ENCODE measurements at places on chromosomes 1 and 21.

GRCh38 chr1:235075048-235075776, 53.4 kb downstream of the TOMM20 start:
- peak; percentile 87 for DNase-seq

- DNase-seq: peak; percentile 47
These were observed 1.4 kb upstream of the IPO9 start for GRCh38 chr1:201827321-201828216.

GRCh38 chr1:242411901-242412300, 112.6 kb downstream of the PLD5 start:
- no peak for DNase-seq

DNA sequence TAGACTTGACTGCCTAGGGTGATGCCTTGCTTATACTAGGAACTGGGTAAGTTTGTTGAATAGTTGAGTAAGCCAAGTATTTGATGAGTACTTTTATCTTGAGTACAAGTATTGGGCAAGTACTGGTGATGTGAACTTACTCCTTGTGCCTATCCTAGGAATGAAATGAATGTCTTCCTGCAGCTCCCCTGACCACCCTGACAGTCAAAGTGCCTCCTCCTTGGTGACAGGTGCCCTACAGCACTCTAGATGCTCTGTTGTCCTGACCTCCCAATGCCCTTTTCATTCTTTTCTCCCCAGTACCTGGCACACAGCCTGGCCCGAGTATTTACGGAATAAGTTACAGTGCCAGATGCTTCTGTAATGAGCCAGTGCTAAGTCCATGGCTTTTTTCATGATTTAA, 25.5 kb downstream of the PCSK9 start:
- peak; percentile 69 for DNase-seq

DNA sequence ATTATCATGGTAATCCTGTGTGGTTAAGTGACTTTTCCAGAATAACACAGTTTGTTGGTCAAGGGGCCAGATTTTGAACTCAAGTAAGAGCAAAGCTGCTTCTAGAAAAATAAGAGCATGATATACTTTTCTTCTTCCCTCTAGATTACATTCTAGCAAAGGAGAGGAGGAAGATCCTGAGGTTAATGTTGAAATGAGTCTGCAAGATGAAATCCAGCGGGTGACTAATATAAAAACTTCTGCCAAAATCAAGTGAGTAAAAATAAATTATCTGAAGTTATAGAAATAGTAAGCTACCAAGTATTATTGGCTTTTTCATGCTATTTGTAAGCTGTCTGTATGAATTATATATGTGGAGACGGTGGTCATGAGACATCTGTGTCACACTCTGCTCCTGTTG, 12.8 kb downstream of the WDR3 start:
- DNase-seq: peak; percentile 62

DNA sequence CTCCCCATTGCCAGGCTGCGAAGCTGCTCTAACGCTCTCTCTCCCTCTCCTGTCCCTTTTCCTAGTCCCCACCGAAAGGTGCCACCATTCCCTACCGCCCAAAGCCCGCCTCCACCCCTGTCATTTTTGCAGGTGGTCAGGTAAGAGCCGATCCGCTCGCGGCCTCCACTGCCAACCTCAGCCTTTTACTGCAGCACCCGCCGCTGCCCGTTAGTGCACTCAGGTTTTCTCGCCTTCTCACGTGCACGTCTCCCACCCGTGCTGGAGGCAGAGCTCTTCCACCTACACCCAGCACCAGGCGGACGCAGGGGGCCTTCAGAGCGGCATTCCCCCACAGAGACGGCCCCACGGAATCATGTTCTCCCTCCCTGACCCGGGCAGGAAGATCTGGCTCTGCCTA, 67.7 kb upstream of the COL6A1 start:
- DNase-seq: no peak

GRCh38 chr1:26274801-26275425, 5.0 kb upstream of the SH3BGRL3 start:
- DNase-seq: no peak

- DNase-seq: no peak
These were observed 52.1 kb upstream of the KAZN start for GRCh38 chr1:14546416-14546815.

DNA sequence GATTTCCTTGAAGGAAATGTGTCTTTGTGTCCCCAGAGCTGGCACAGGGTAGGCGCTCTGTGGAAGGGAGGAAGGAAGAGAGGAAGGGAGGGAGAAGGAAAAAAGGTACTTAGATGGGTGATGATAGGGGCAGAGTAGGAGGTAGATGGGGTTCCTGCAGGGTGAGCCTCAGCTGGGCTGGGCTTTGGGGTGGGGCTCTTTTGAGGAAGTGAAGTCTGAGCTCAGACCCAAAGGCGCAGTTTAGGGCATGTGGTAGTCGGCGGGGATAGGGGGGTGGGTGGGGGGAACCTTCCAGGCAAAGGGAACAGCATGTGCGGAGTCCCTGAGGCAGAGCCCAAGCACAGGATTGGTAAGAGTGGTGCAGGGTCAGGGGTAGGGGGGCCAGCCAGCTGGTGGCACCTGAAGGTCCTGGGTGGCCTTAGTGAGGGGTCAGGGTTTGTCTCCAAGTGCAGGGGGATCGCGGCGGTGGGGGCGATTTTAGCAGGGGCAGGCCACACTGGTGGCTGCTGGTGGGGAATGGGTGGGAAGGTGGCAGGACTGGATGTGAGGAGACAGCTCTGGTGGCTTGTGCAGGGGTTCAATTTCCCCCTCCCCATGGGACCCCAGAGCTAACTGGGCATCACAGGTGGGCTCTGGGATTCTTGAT, 8.4 kb upstream of the HTR6 start:
- DNase-seq: no peak

- peak; percentile 90 for DNase-seq
These were observed 156.9 kb downstream of the DHRS3 start for GRCh38 chr1:12460911-12461621.

DNA sequence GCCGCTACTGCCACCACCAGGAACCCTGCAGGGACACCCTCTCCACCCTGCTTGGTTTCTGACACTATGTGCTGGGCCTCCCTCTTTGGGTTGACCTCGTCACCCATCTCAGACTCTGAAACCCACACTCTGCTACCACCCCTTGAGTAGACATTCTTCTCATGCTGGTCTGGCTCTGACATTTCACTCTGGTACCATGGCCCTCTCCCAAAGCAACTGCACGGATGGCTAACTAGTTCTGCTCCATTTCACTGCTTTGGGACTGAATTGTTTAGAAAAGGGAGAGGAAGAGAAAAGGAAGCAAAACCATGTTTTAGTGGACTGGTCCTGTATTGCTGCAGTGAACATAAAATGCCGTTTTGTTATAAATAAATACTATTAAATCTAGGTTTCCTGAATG, 137.8 kb downstream of the KCNK2 start:
- no peak for DNase-seq

DNA sequence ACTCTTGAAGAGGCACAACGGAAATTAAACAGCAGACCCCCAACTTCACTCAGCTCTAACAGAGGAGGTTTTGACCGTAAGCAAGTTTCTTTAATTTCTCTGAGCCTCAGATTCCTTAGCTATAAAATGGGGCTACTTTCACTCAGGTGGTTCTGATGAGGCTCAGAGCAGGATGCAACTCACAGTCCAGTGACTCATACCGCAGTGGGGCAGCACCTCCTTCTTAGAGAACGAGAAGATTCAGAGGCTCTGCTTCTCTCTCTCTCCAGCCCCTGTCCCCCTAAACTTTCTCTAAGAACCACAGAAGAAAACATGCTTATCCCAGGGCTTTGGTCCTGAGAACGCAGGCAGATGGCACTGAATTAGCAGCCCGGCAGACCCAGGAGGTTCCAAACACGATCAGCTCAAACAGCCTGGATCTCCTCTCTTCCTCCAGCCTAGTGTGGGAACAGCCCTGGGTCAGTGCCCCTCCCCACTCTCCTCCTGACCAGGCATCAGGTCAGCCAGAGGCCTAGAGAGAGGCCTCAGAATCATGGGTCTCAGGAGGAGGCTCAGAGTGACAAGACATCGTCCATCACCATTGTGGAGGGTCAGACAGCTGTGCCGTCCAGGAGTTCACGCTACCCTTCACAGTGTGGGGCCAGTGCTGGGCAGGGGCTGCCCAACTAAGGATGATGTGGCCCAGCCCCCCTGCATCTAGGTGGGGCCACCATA, 433.0 kb downstream of the PTPRU start:
- DNase-seq: no peak

- DNase-seq: no peak
These were observed 1.8 kb downstream of the SHC1 start for GRCh38 chr1:154968731-154969130.

- no peak for DNase-seq
These were observed 59.5 kb downstream of the TRIM11 start for GRCh38 chr1:228347181-228347580.

DNA sequence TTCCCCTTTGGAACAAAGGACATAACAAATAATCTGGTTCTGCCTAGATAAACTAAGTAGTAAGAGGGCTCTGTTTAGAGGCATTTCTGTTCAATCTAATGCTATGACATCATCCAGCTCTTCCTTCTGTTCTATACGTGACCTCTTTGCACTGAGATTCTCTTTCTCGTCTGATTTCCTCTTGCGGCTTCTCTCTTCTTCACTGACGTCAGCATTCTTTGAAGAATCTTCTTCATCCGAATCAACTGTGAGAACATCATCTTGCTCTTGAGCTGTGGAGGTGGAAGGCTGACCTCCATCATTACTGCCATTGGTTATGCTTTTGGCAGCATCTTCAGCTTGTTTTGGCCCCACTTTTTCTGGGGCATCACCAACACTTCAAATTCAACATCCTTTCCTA, 130.4 kb downstream of the HS2ST1 start:
- DNase-seq: no peak

DNA sequence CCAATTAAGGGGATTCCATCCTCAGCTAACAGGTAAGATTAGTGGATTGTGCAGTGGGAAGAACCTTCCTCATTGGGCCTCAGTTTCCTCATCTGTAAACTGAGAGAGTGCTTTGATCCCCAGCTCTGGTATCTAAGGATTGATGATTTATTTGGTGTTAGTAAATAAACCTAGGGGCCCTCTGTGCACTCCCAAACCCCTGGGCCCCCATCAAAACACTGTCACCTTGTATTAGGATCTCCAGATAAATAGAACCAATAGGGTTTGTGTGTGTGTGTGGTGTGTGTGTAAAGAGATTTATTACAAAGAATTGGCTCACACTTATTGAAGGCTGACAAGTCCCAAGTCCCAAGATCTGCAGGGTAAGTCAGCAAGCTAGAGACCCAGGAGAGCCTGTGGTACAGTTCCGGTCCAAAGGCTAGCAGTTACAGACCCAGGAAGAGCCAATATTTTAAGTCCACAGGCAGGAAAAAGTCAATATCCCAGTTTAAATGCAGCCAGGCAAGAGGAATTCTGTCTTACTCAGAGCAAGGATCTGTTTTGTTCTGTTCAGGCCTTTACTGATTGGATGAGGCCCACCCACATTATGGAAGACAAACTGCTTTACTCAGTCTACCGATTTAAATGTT, 11.0 kb upstream of the ELK4 start:
- DNase-seq: no peak

GRCh38 chr1:91672601-91673161, 172.0 kb downstream of the CDC7 start:
- no peak for DNase-seq

DNA sequence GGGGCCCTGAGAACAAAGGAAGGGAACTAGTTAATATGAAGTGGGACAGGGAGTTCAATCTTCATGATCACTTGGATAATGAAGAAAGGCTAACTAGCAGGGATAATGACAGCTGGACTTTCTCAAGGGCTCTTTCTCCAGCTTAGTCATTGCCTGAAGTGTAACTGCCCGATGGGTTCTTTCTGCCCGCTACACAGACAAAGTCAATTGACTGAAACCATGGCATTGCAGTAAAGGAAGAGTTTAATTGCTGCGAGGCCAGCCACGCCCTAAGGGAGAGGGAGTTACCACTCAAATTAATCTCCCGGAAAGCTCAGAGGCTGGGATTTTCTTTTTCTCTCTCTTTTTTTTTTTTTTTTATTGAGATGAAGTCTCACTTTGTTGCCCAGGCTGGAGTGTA, 16.6 kb upstream of the SLC2A5 start:
- peak; percentile 55 for DNase-seq

- DNase-seq: no peak
These were observed 5.2 kb downstream of the FCRL3 start for GRCh38 chr1:157695417-157695816.

DNA sequence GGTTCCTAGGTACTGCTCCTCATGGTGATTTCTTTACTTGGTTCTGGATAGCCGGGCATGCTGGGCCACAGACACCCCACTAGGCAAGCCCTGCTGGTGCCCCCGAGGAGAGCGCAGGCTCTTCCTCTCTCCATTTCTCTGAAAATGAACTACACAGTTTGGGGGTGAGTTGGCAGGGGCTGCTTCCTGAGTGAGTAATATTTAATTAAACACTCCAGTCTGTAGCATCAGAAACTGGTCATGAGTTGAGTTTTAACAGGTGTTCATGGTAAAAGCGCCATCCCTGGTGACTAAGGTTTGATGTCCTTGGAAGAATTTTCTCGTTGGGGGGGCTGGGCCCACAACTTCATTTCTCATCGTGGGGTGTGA, 1.7 kb downstream of the SPSB1 start:
- DNase-seq: peak; percentile 83

GRCh38 chr21:38905752-38906151, 100.0 kb downstream of the ETS2 start:
- no peak for DNase-seq

DNA sequence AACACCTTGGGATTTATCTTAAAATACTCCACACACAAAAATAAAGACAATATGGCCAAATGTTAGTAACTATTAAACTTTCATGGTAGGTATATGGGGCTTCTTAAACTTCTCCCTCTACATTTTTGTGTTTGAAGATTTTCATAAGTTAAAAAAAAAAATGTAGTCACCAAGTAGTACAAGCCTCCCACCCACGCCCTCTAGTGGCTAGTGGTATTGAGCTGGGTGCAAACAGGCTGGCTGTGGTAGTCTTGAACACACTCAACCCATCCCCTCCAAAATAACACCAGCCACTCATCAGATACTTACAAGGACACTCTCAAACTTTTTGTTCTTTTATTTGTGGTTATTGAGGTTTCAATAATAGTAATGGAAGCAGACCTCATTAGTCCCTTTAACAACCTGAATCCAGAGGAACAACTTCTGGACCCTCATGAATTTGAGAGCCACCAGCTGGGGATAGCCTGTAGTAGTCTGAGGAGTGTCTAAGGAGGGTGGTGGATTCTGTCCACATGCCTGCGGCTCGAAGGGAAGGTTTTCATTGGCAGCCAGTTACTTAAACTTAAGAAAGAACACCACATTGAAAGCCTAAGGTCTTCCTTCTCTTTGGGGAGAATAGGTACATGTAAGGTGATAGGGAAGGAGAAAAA, 15.6 kb downstream of the RD3 start:
- DNase-seq: peak; percentile 76

- peak; percentile 75 for DNase-seq
These were observed 1.3 kb downstream of the POU2F1 start for GRCh38 chr1:167221738-167222610.

DNA sequence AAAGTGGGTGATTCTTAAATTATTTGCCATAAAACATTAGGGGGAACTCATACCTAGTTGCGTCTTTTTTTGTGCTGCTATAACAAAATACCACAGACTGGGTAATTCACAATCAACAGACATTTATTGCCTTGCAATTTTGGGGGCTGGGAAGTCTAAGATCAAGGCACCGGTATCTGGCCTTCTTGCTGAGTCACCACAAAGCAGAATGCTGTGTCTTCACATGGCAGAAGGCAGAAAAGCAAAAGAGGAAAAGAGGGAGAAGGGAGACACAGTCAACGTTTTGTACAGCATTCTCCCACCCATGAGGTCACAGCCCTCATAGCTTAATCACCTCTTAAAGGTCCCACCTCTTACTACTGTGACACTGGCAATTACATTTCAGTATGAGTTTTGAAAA, 291.0 kb downstream of the CHRM3 start:
- no peak for DNase-seq

- no peak for DNase-seq
These were observed 245.6 kb downstream of the SIPA1L2 start for GRCh38 chr1:232384171-232384883.
